A549 treated with dexamethasone at 1 μM for 4 hours (cell line): ENCODE measurements at places on chromosomes 5 and 9. TPM values are rescaled to one million over a fixed set of nuclear protein-coding genes. Genes with fewer than 3 reads are reported as not detected.

Gene PCDHGA1
- 0.22 to 0.32 TPM (median 0.26 TPM) in 5 replicates for total RNA-seq

Gene MARCOL
- total RNA-seq: not detected in 5 replicates

Gene PFN3
- total RNA-seq: not detected in 5 replicates

Gene PDE8B
- 1.8 to 3.0 TPM (median 2.0 TPM) in 5 replicates for total RNA-seq

Gene CNTRL
- total RNA-seq: 5.1 to 6.9 TPM (median 6.2 TPM) in 5 replicates

Gene ARHGEF37
- 2.1 to 2.7 TPM (median 2.5 TPM) in 5 replicates for total RNA-seq

Gene MEIKIN
- not detected in 5 replicates for total RNA-seq

Gene SNX30
- total RNA-seq: 4.7 to 6.7 TPM (median 6.1 TPM) in 5 replicates

Gene NR5A1
- total RNA-seq: 0.11 to 0.21 TPM (median 0.12 TPM) in 4 of 5 replicates, not detected in the other

Gene TOPORS
- 11.8 to 14.7 TPM (median 13.9 TPM) in 5 replicates for total RNA-seq

Gene CCL27
- total RNA-seq: 0.13 TPM in 2 of 5 replicates, not detected in the others

Gene COMMD10
- 32.2 to 36.3 TPM (median 34.5 TPM) in 5 replicates for total RNA-seq

Gene GRIA1
- total RNA-seq: 0.01 TPM in 1 of 5 replicates, not detected in the others

Gene STKLD1
- total RNA-seq: 0.44 to 1.2 TPM (median 0.73 TPM) in 5 replicates

Gene SGCD
- total RNA-seq: 4.1 to 5.3 TPM (median 4.9 TPM) in 5 replicates

Gene FAM13B
- 9.3 to 15.7 TPM (median 11.9 TPM) in 5 replicates for total RNA-seq

Gene TRPM6
- total RNA-seq: 2.1 to 3.0 TPM (median 2.4 TPM) in 5 replicates

Gene FBXO38
- total RNA-seq: 16.9 to 21.4 TPM (median 19.7 TPM) in 5 replicates
